ENCODE measurements at places on chromosomes 5 and 9.

DNA sequence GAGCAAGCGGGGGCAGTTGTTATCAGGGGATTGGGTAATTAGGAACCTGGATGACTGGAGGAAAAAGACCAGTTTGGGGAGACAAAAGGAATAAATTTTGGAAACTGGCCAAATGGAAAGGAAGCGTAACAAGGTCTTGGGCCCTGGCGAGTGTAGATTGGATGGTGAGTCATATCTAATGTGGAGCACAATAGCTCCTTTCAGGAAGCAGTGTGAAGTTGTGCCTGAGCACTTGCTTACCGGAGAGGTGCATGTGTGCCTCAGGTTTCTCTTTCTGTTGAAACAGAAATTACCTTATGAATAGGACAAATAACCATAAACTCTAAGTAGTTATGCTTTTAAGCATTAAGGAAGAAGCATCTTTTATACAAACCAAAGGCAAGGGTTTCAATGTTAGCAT, 176.4 kb downstream of the KIF4B start:
- no peak for DNase-seq

DNA sequence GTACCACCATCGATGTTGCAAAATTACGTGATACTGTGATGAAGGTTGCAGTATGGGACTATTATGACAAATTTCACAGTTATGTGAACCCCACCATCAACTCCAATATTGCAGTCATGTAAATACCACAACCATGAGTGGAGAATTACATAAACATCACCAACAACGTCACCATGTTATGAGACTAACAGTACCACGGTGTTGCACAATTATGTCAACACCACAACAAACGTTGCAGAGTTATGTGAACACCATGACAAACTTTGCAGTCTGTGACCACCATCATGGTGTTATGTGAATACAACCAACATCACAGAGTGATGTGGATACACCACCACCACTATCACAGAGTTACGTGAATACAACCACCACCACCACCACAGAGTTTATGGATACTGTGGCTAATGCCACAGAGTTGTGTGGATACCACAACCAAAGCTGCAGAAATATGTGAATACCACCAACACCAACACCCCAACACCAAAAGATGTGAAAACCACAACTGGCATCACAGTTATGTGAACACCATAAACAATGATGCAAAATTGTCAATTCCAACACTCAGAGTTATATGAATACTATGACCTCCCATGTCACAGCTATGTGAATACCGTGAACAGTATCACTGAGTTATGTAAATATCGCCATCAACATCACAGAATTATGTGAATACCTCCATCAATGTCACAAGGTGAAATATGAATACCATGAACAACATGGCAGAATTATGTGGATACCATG, 62.4 kb downstream of the SHC3 start:
- DNase-seq: no peak

- no peak for DNase-seq
Observed at GRCh38 chr5:641331-641765, 29.2 kb downstream of the CEP72 start.

GRCh38 chr5:80143491-80143890, 108.3 kb downstream of the THBS4 start:
- DNase-seq: no peak

- no peak for DNase-seq
Observed at GRCh38 chr5:66813306-66813705, 217.1 kb downstream of the MAST4 start.

DNA sequence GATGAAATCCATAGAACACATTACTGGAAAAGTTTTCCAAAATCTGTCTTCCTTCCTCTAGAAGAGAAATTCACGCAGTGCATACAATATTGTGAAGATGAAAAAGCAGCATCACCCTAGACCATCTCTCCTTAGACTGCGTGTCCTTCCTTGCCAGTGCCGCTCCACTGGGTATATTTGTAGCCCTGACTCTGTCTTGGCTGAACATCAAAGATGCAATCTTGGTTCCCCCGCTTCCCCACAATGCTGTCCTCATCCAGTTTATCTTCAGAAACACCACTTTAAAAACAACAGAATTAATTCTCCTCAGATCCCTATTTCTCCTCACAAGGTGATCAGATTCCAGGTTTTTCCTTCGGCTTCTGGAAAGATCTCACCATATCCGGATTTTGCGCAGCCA, 53.9 kb downstream of the ROR2 start:
- no peak for DNase-seq

- DNase-seq: no peak
Observed at GRCh38 chr5:58224221-58224620, 235.7 kb downstream of the PLK2 start.

DNA sequence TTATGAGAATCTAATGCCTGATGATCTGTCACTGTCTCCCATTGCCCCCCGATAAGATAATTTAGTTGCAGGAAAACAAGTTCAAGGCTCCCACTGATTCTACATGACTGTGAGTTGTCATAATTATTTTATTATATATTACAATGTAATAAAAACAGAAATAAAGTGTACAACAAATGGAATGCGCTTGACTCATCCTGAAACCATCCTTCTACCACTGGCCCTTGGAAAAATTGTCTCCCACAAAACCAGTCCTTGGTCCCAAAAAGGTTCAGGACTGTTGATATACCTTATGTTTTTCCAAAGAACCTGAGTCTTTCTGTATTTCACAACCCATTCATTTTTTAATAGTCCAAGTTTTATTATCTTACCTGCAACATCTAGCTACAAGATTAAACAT, 403.5 kb downstream of the TAF11L14 start:
- DNase-seq: no peak

DNA sequence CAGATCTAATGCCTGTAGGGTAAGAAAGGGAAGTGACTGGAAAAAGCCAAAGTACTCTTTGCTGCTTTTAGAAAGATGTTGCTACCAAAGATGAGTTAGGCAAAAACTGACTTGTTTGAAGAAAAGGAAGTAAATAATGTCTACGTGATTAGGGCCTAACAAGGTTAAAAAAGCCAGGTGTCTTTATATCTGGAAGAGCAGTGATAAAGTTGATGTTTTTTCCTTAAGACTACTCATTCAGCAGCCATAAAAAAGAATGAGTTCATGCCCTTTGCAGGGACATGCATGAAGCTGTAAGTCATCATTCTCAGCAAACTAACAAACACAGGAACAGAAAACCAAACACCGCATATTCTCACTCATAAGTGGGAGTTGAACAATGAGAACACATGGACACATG, 13.5 kb upstream of the AMACR start:
- DNase-seq: no peak

- DNase-seq: no peak
Observed at GRCh38 chr9:99066571-99066970, 38.3 kb upstream of the TGFBR1 start.

DNA sequence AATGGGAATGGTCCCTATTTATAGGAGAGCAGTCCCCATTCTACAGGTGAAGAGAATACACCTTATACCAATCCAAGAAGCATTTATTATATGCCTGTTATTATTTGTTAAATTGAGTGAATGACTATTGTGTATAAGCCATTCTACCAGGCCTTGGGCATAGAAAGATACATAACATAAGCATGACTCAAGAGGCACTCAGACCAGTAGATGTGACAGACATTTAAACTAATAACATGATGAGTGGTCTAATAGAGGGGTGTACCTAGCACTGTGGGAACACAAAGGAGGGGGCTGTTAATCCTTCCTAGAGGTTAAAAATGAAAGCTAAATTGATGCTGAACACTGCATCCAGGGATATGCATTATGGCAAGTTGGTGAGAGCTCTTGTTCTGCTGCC, 145.0 kb upstream of the TNC start:
- no peak for DNase-seq

GRCh38 chr9:114718801-114719221, 36.8 kb upstream of the TEX48 start:
- peak; percentile 73 for DNase-seq

DNA sequence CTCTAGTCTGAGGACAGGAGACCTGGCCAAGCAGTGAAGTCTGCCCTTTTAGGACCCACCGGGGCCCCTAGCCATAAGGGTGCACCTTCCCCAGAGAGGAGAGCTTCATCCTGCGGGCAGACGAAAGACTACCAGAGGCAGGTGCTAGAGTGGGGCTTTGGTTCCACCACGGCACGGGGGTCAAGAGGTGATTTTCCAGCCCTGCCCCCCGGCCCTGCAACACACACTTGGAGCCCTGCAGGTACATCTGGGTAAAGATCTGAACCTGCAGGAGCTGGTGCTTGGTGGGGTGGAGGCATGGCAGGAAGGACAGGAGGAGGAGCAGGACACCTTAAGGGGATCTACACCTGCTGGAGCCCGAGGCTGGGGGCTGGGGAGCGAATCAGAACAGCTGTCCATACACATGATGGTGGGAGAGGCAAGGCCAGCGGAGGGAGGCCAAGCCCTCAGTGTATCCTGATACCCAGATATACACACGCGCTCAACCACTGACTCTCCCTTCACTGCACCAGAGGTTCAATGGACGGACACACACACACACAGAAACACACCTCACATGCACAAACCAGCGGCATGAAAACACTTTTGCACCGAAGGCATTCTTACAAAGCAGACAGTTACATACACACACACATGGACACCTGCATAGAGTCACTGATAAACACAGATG, 98.4 kb upstream of the MVB12B start:
- DNase-seq: no peak

DNA sequence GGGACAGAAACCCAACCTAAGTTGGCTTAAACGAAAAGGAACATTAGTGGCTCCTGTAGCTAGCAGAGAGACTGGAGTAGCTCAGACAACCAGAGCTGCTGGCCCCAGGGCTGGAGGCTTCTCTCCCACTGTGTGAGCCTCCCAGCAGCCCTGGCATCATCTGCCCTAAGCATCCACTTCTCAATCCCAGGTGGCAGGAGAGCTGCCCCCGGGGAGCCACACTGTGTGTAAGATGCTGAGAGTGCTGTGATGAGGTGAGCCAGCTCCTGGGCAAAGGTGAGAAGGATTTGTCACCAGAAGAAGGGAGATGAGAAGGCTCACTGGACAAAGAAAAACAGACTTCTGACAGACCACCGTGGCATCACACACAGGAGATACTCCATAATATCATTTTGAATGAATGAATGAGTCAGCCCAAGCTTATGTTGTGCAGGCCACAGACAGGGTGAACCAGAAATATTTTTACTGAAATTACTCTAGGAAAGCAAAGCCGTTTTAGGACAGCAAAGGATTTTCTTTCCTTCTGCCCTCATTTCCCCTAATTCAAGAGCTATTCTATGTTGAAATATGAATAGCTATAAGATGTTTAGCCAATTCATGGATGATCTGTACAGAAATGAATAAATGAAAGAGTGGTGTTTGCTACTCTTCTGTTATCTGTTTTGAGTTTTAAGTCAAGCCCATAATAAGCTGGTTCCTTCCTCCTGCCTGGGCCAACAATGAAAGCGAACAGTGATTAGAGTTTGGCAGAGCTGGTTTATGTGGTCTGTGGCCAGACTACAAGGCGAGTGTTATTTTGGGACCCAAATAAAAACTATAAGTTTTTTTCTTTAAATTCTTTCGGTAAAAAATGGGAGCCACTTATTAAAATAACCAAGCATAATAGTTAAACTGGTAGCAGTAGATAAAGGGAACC, 57.4 kb upstream of the ECM2 start:
- no peak for DNase-seq

DNA sequence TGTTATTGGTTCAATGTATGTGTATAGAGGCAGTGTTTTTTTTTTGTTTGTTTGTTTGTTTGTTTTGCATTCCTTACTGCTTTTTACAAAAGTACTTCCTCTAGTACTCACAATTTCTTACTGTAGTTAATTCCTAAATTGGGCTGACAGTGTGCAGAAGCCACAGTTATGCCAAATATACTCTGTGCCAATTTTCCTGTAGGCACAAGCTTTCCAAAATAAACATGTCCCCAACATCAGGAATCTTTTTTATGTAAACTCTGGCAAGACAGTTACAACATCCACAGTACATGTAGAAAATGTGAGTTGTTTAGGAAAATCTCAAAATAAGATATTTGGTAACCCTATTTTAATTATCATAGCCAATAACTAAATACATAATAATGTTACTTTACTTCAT, 161.6 kb upstream of the TSLP start:
- no peak for DNase-seq

- DNase-seq: no peak
Observed at GRCh38 chr9:84996029-84996428, 326.5 kb downstream of the NTRK2 start.

GRCh38 chr9:123453831-123454321, 97.9 kb downstream of the CRB2 start:
- no peak for DNase-seq

GRCh38 chr5:143179126-143179740, 224.3 kb downstream of the NR3C1 start:
- no peak for DNase-seq

GRCh38 chr5:58153255-58153654, 306.6 kb downstream of the PLK2 start:
- DNase-seq: no peak

- no peak for DNase-seq
Observed at GRCh38 chr9:76136986-76137385, 246.5 kb downstream of the PCSK5 start.

DNA sequence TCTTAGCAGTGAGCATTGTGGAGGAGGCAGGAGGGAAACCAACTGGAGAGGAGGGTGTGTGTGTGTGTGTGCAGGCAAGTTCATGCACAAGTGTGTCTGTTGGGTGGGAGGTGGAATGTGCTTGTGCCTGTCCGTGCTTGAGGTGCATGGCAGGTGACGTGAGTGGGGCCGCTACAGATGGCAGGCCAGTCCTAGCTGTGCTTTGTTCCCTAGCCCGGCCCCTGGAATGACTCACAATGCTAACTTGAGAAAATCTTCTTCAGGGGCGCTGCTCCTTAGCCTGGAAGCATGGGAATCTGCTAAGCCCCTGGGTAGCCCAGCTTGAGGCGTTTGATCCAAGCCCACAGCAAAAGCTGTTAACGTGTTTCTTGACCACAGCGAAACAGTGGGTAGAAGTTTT, 25.0 kb upstream of the DMRT2 start:
- no peak for DNase-seq

- DNase-seq: no peak
Observed at GRCh38 chr9:110016340-110016739, 191.6 kb downstream of the C9orf152 start.

DNA sequence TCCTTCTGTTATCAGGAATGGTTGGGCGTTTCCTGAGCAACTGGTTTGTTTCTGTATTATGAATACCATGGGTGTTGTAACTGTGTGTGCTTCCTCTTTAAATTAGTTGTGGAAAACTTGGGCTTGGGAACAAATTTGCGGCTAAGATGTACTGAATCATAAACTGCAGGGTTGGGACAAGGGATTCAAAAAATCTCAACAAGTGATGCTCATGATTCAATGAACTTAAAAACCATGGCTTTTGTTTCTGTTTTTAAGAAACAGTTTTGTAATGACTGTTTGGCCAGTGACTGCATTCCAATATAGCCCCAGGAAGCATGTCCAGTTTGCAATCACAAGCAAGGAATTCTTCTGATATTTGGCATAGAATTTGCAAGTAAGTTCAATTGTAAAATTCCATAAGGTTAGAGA, 657.5 kb upstream of the WWC1 start:
- no peak for DNase-seq
